ENCODE measurements at places on chromosomes 2 and 18.

- no peak for DNase-seq
These were observed 79.7 kb downstream of the RRM2 start for GRCh38 chr2:10202131-10202665.

GRCh38 chr2:152565884-152566727 is 151.2 kb downstream of the PRPF40A start:
- DNase-seq, result peak; percentile 1

DNA sequence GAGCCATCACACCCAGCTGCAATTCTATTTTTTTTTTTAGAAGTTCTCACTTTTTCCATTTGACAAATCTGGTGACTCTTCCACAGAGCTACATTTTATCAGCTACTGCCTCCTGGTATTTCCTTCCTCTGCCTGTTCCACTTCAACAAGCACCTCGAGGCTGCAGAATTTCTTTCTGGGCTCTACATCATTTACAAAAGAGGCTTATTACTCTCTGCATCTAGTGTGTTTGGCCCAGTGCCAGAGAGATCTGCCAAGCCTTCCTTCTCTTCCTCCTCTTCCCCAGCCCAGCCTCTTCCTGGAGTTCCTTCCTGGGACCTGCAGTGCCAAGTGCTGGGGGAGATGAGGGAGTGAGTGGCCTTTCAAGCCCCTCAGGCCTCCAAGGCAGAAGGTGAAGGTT is 119.6 kb upstream of the ITGA6 start:
- DNase-seq, result no peak

- no peak for DNase-seq
These were observed 12.8 kb downstream of the RBFA start for GRCh38 chr18:80046961-80047541.

DNA sequence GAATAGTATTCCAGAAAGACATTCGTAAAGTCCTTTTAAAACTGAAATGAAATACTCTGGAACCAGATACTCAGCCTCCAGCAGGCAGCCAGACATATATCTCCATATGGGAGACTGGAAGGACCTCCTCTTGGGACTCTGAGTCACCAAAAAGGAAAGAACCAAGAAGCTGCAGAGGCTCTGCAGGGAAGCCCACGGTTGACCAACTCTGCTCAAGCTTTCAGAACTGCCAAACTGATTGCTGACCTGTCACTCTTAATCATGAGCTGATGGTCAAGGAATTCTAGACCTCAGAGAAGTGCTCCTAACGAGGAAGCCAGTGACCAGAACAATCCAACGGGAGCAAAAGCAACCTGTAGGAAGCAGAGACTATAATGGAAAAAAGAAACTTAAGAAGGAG is 434.7 kb downstream of the EIPR1 start:
- DNase-seq, result no peak

- DNase-seq, result no peak
These were observed 274.5 kb upstream of the SESTD1 start for GRCh38 chr2:179539124-179539511.

DNA sequence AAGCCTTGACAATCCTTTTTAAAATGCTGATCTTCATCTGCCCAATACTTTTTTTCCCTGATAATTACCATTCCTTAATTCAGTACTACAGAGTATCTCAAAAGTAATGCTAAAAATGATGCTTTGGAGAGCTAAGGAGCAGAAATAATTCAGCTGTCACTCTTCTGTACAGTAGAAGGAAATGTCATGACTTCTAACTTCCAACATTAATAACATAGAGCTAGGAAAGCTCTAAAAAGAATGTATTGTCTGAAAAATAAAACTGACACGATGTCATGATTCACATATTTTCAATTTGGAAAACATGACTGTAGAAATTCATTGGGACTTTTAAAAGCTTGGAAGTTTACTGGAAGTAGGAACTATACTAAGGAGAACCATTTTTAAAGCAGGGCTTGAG is 212.3 kb downstream of the GULP1 start:
- DNase-seq, result no peak

- DNase-seq, result no peak
These were observed 76.8 kb downstream of the ABI2 start for GRCh38 chr2:203404996-203405395.

GRCh38 chr18:13376298-13376840 is 157.8 kb downstream of the LDLRAD4 start:
- DNase-seq, result no peak

DNA sequence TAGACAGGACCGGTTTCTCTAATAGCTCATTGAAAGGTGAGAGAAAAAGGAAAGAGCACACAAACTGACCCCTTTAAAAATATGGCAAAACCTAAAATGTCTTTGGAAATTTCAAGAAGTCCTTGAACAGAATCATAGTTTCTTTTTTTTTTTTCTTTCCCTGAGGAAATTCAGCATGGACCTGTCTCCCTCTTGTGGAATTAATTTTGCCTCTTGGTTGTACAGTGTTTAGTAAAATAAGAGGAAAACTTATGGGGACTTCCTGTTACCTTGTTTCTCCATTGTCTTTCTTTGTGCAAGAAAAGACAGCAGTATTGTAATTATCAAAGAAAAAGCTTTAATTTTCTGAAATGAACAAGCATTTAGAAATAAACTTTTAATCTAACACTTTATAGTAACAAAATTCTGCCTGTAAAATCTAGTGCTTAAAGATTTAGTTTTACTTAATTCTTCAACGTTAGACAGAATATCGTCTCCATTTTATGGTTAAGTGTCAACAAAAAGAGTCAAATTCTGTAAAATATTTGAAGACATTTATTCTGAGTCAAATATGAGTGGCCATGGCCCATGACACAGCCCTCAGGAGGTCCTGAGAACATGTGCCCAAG is 176.3 kb upstream of the NABP1 start:
- DNase-seq, result no peak

DNA sequence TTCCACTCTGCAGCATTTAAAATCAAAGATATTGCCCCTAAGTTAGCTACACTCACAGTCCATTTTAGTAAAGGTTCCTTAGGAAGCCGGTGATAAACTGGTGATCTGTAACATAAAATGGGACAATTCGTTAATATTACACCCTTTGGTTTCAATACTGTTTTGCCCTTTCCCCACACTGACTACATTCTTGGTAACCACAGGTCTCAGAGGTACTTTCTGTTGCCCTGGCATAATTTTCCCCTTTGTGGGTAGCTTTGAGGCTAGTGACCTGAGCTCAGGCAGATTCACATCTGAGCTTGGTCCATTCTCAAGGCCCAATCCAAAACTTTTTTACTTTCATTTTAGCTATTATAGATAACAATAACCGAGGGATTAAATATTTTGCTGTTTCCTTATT is 32.9 kb upstream of the CSRNP3 start:
- no peak for DNase-seq

- DNase-seq, result no peak
These were observed 216.4 kb downstream of the AGAP1 start for GRCh38 chr2:235709969-235710879.

DNA sequence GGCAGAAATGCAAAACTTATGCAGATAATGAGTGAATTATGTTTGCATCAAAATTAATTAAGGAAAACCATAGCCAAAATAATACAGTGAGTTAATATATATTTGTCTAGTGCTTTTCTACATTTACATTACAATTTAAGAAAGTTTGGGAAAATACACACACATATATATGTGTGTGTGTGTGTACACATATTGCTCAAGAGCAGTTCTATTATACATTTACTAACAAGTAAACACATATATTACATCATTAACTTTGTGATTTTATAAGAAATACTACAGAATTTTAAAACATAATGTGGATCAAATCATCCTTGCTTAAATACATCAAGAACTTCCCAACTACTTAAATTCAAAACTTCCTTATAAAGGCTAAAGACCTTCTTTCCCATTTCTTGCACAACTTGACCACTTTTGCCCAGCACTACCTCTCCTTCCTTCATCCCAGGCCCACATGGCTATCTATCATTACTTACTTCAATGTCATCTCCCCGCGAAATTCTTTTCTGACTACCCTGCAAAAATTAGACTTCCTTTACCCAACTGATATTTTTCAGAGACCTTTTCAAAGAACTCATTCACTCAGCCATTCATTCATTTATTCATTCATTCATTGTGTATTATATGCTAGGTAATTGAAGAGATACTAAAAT is 68.4 kb downstream of the COL5A2 start:
- no peak for DNase-seq

DNA sequence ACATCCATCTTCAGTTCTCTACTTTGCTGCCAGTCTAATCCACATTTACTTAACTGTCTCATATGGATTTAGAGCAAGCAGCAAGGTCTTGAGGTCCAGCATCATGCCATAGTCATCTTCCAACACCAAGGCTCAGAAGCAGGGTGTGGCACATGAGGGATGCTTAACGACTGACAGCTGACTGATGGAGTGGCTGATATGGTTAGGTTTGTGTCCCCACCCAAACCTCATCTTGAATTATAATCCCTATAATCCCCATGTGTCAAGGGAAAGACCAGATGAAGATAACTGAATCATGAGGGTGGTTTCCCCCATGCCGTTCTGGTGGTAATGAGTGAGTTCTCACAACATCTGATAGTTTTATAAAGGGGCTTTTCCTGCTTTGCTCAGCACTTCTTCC is 257.3 kb downstream of the NBAS start:
- no peak for DNase-seq

DNA sequence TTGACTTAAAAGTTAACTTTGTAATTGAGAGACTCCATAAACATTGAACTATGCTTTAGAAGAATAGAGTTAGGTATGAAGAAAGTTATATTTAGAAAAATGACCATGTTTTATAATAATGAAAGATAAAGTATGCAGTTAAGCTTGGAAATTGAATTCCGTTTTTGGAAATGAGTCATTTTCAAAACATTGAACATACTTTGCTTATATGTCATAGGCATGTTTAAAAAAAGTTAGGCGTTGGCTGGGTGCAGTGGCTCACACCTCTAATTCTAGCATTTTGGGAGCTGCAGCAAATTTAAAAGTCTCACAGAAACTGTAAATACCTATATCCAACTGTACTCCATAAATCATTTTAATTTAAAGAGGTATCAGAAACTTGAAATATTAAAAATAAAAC is 607.4 kb downstream of the CBLN2 start:
- no peak for DNase-seq

- no peak for DNase-seq
These were observed 173.5 kb downstream of the CDH2 start for GRCh38 chr18:28003451-28003850.

DNA sequence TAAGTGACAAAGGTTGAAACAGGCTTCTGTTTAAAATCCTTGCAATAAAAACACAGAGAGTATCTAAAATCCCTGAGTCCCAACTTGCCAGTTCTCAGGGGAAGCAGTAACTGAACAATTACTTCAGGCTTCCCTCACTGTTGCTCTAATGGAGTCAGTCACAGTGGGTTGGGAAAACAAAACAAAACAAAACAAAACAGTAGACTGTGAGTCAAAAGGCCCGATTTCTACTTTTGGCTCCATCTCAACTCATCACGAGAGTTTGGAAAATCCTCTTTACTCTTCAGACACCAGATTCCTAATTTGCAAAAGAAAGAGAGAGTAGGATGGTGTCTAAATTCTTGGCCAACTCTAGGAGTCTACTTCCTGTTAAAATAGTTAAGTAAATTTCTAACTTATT is 1.1 kb downstream of the FSHR start:
- no peak for DNase-seq

DNA sequence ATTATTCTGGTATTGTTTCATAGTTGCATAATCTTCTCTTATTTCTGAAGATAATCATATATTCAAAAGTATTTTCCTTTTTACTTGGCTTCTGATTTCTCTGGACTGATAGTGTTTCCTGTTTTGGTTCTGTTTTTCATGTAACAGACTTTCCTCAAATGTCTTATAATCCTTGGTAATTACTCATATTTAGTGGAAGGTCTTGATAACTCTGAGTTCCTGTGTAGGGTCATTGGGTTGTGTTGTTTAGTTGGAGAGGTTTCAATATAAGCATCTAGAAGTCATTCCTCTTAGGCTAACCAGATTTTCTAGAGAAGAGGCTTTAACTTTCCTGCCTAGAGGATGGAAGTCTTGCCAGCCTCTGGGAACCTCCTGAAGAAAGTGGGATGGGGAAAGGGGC is 23.8 kb downstream of the MFSD6 start:
- DNase-seq, result no peak

DNA sequence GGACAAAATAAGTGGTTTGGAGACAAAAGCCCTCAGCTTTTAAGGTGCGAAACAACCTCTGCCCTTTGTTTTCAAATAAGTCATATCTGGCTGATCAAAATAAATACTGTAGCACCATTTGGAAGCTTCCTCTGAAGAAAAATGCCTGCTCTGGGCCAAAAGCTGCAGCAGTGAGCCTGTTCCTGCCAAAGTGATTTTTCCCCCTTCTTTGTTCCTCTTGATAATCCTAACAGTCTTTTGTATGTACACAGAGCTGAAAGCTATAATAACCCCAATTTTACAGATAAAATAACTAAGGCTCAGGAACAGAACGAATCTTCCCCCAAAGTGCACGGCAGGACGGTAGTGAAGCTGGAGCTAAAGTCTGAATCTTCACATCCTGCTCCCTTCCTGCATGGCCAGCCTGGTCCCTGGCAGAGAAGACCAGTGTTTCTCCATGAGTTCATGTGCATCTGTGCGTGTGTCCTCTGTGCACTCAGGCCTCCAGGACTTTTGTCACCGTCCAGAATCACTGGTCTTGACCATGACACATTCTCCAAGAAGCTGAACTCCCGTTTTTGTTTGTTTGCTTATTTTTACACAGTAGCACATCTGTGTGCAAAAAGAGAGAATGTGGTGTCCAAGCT is 2114.1 kb upstream of the PIK3C3 start:
- no peak for DNase-seq

- peak; percentile 44 for DNase-seq
These were observed 8.4 kb upstream of the MGAT5 start for GRCh38 chr2:134245340-134245984.

- DNase-seq, result no peak
These were observed 89.1 kb upstream of the NOSTRIN start for GRCh38 chr2:168713325-168713724.

GRCh38 chr2:47019961-47020681 is 104.5 kb upstream of the MCFD2 start:
- DNase-seq, result no peak

DNA sequence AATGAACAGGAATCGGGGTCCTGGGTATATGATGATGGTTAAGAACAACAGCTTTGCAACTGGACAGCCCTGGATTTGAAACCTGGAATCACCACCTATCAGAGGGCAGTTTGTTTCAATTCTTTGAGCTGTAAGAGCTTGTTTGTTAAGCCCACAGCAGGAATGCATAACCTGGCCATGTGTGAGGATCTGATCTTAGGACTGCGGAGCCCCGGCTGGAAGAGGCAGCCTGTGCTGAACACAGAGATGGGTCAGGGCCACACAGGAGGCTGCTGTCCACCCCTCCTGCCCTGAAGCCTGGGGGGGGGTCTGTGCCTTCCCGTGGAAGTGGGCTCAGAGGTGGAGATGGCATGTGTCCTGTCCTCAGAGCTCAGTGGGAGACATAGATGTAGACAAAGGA is 24.3 kb downstream of the TPO start:
- DNase-seq, result no peak

All from NCI-H1417 (cell line).